ENCODE measurements at places on chromosomes 7 and 10. TPM values are rescaled to one million over a fixed set of nuclear protein-coding genes. Genes with fewer than 3 reads are reported as not detected.

The HTR5A gene
- not detected for polyA plus RNA-seq

The CYP3A7 gene
- 0.07 TPM for polyA plus RNA-seq

The RPP30 gene
- 54.5 TPM for polyA plus RNA-seq

The SEMA3C gene
- not detected for polyA plus RNA-seq

The PCDH15 gene
- not detected for polyA plus RNA-seq

The SFTPA1 gene
- polyA plus RNA-seq = not detected

The PPP1R9A gene
- polyA plus RNA-seq = not detected
